Posterior vena cava (tissue), 2 donors: ENCODE measurements at places on chromosomes 6 and 20. TPM values are rescaled to one million over a fixed set of nuclear protein-coding genes. Genes with fewer than 3 reads are reported as not detected.

DNA sequence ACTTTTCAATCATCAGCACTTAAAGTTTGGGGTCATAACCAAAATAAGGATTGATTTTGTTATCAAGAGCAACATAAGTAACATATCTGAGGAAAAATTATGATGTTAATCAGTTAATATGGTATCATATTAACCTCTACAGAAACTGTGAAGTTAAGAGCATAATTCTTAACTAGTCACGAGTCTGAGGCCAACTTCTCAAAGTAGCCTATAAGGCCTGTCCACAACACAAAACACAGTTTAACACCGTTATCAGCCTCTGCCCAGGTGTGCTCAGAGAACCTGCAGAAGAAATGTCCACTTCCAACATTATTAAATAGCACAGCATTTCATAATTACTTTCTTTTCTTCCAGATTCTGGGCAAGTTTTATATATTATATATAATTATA, 1.1 kb downstream of the STX7 start:
- no peak for DNase-seq

The PNISR gene
- total RNA-seq = 74.1 TPM

- DNase-seq = no peak
These were observed 15.6 kb upstream of the RSPO3 start for GRCh38 chr6:127102859-127103258.

DNA sequence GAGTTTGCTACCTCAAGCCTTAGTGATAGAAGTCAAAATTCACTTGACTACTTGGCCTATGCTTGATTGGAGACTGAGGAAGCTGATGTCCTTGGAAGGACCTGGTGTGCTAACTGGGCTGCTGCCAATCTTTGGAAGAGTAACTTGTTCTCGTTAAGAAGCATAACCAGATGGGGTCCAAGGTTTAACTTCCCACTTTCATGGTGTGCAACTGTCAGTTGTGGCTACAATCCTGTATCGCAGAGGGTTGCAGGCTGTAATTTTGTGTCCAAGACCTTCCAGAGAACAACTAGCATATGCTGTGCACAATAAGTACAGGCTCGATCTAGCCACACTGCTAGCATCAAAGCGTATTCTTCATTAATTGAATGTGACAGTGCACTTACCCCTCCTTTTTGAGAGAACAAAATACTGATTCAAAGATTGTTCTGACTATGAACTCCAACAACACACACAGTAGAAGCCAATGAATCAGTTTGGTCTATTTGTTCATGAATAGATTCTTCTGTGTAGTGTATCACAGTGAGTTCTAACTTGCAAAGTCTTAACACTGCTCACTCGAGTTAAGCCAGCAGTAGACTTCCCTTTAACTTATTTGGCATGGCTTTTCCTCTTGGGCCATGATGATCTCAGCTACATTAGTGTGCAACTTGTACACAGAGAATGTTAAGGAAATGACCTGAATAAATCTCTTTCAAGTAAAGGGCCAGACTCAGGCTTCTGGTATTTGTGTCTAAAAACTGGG, 15.8 kb upstream of the PLCB1 start:
- no peak for DNase-seq

- no peak for DNase-seq
These were observed 99.8 kb downstream of the TBC1D7 start for GRCh38 chr6:13228264-13229204.

DNA sequence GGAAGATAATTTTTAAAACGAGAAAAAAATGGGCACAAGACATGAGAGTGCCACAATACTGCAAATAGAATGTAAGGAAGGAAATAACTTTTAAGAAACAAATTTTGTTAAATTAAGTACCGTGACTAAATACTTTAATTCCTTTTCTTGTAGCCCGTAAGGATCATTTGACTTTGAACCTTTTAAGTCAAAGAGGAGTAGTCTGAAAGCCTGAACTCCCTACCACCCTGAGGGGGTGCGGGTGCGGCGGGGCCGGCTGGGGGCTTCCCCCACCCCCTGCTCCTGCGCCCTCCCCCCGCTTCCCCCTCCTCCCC, 231 bp upstream of the PHACTR2 start:
- no peak for DNase-seq

The RAB44 gene
- 0.42 TPM for total RNA-seq

- DNase-seq = peak; percentile 98
These were observed 122.5 kb upstream of the SLC2A12 start for GRCh38 chr6:134174672-134175531.

DNA sequence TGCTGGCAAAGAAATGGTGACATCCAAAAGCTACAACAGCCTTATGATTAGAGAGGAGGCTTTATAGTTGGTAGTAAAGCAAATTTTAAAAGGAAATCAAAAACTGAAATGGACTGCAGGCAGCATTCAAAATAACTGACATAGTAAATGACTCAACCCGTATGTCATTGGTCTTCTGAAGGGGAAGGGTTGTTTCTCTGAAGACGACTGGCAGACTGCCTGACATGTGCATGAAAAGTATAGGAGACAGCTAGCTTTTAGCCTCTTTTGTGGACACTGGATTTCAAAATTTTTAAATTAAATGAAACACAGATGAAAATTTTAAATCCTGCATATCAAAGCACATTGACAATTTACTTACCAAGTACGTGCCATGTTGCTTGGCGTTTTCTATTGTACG, 90.7 kb downstream of the TRMT6 start:
- DNase-seq = no peak

DNA sequence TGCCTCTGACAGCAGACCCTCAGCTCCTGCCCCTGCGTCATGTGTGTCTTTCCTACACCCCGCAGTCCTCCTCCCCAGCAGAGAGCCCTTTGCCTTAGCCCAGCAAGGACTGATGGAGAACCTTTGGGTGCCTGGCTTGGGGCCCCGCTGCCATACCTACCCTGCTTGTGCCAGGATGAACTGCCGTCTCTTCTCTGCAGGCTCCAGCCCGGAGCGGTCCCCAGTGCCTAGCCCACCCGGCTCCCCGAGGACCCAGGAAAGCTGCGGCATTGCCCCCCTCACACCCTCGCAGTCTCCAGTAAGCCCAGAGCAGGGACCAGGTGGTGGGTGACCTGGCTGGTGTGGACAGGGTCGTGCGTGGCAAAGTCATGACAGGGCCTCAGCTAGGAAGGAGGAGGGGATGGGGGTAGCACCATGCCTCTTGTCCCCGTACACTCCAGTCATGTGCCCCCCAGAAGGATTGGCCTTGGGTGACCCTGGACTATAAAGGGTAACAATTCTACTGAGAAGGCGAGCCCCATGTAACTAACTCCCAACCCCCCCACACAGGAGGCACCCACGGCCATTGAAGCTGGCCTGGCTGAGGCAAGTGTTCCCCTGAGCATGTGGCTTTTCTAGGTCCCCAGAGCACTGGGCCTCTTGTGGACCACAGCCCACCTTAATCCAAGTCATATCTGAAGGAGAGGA, 8.3 kb downstream of the HSPA12B start:
- DNase-seq = no peak

DNA sequence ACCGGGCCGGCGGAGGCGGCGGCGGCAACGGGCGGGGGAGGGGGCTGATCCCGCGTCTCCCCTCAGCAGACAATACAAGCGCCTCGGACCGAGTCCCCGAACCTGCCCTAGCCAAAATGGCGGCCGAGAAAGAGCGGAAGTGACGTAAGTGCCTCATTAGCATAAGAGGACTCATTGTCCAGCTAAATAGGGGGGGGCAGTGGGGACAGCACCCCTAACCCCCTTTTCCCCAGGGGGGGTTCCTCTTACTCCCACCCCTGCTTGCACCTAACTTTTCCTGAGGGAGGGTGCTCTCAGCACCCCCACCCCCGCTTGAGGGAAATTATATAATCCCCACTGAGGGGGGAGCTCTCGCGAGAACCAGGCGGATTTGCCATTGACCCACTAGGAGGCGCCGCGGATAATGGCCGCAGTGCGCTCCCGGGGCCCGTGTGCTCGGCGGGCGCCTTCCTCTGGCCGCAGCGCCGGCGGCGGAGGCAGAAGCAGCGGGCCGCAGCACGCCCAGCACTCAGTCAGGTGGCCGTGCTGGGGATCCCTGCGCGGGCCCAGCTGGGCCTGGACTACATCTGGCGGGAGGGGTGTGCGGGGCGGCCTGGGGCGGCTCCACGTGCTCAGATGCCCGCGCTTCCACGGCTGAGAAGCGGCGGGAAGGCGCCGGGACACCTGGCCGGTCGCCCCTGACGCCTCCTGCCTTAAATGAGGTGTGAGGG, at the start of gene ADNP:
TSS of gene ADNP (minus strand) at position 132 of the 710 bp plus-strand sequence. CDS start 27,441 bp downstream, outside the sequence.
- peak; percentile 97 for DNase-seq

GRCh38 chr6:52560462-52560861, 16.4 kb downstream of the TRAM2 start:
- DNase-seq = no peak

GRCh38 chr6:121597654-121598053, 162.2 kb downstream of the GJA1 start:
- no peak for DNase-seq

GRCh38 chr6:94683409-94683808, 893.9 kb upstream of the MANEA start:
- DNase-seq = no peak

DNA sequence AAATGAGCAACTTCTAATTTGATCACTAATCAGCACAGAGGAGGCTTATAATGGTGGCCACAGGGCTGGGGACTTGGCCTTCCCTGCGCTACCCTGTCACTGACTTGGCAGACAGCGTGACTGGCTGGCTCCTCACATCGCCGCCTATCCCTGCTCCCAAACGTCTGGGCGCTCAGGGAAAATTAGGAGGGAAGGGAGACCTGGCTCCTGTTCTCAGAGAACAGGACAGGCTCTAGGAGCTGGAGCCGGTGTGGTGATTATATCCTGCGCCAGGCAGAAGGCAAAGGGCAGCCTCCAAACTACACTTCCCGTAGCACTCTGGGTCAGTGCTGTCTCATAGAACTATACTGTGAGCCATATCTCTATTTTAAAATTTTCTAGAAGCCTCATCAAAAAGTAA, 53.4 kb downstream of the VEGFA start:
- no peak for DNase-seq

DNA sequence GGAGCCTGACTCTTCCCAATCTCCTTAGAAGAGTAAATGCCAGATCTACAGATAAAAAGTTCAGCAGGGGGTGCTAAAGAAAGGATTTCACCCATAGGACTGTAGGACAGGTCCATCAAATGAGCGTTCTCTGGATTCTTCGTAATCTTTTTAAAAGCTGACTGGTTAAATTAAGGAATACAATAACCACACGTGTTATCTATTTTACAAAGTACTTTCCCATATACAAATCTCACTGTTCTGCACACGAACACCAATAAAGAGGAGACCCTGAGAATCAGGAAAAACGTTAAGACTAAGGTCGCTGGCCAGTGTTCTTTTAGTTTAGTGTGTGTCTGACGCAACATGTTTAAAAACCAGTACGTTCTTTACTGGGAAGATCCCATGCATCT, 542 bp downstream of the TUBE1 start:
- DNase-seq = no peak

The MYL9 gene
- total RNA-seq = 3,095 TPM
